ENCODE measurements at places on chromosomes 5 and 9. TPM values are rescaled to one million over a fixed set of nuclear protein-coding genes. Genes with fewer than 3 reads are reported as not detected.

- DNase-seq, result no peak
Measured at GRCh38 chr9:93194221-93194625, 10.3 kb downstream of the WNK2 start.

- DNase-seq, result no peak
Measured at GRCh38 chr9:109247228-109247627, 73.6 kb downstream of the EPB41L4B start.

GRCh38 chr9:96514800-96515158 is 64.8 kb downstream of the HABP4 start:
- DNase-seq, result no peak

- DNase-seq, result no peak
Measured at GRCh38 chr9:28014212-28014611, 440.9 kb upstream of the C9orf72 start.

GRCh38 chr9:109478665-109479380 is 19.3 kb downstream of the PTPN3 start:
- no peak for DNase-seq

DNA sequence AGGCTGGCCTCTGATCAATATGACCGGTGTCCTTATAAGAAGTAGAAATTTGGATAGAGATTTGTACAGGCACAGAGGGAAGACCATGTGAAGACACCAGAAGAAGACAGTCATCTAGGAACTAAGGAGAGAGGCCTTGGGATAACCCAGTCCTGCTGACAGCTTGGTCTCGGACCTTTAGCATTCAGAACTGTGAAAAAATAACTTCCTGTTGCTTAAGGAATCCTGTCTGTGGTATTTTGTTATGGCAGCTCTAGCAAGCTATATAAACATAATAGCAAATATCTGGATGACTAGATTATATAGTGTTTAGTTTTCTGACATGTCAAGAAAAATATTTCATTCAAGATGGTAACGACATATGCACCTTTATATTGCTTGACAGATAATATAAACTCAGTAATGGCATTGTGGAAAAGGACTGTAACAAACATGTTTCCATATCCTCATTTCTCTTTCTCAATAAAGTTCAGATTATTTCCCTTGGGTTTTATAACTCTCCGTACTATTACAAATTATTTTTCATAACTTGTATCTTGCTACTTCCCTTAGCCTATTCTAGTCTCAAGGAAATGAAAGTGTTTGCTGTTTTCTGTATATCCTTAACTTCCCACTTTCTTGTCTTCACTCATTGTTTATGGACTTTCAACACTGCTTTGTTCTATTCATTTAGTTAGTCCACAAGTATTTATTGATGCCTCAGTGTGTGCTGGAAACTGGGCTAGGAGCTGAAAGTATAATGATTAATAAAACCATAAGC is 62.4 kb downstream of the KIAA1958 start:
- no peak for DNase-seq

- DNase-seq, result no peak
Measured at GRCh38 chr5:67038817-67039603, 157.6 kb downstream of the CD180 start.

DNA sequence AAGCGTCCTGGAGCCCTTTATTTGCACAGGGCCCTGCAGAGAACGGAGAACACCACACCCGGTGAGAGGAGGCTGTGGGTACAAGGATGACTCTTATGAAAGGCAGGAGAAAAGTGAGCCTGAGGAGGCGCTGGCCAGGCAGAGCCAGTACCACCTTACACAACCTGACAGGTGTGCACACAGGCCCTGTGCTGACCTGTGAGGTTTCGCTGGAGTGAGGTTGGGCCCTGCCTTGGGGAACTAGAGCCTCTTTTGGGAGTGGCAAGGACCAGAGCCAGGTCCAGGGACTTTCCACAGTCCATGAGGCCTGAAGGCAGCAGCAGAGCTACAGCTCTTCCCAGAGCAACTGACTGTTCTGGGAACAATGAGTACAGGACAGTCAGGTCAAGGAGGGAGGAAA is 3.1 kb downstream of the SRD5A1 start:
- no peak for DNase-seq

DNA sequence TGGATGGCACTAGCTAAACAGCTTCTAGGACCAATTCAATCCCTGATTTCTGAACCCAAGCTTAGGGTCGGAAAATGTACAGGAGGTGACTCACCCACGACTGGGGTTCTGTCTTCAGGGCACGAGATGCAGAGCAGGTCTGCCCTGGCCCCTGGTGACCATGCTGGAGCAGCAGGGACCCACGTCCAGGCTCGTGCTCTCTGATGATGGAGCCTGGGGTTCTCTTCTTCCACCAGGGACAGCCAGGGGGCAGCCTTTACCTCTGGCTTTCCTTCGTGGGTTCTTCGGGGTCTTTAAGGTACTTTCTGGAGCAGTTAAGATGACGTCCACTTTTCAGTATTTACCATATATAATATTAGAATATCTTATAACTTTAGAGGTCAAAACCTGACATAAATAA is 2.1 kb downstream of the CFAP77 start:
- no peak for DNase-seq

PCDHB4 gene
- 1.5 TPM for total RNA-seq
